Stimulated activated CD8-positive, alpha-beta memory T cell treated with anti-CD3 and anti-CD28 coated beads, Interleukin-2, amount 100 ng/mL, for 1 hour (primary cell): ENCODE measurements at places on chromosomes 12 and 14.

- DNase-seq = no peak
Observed at GRCh38 chr14:104966981-104967385, 11.2 kb downstream of the AHNAK2 start.

GRCh38 chr14:105272623-105273022 is 24.3 kb downstream of the BTBD6 start:
- DNase-seq = no peak

GRCh38 chr14:77421201-77421600 is 2.1 kb downstream of the NOXRED1 start:
- DNase-seq = no peak

DNA sequence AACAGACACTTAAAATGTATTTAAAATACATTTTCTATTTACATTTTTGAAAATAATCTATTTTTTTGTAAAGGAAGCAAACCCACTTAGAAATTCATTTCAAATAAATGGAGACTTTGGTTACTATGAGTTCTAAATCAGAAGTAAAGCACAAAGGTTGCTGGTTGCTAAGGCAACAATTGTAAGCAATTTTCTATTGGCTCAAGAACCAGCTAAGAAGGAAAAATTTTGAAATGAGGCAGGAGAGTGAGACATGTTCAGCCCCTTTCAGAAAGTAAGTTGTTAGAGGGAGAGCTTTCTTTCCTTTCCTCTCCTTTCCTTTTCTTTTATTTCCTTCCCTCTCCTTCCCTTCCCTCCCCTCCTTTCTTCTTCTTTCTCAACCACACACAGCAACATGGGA is 80.7 kb downstream of the PRMT8 start:
- no peak for DNase-seq

GRCh38 chr14:36198378-36198777 is 21.9 kb upstream of the PTCSC3 start:
- DNase-seq = no peak

DNA sequence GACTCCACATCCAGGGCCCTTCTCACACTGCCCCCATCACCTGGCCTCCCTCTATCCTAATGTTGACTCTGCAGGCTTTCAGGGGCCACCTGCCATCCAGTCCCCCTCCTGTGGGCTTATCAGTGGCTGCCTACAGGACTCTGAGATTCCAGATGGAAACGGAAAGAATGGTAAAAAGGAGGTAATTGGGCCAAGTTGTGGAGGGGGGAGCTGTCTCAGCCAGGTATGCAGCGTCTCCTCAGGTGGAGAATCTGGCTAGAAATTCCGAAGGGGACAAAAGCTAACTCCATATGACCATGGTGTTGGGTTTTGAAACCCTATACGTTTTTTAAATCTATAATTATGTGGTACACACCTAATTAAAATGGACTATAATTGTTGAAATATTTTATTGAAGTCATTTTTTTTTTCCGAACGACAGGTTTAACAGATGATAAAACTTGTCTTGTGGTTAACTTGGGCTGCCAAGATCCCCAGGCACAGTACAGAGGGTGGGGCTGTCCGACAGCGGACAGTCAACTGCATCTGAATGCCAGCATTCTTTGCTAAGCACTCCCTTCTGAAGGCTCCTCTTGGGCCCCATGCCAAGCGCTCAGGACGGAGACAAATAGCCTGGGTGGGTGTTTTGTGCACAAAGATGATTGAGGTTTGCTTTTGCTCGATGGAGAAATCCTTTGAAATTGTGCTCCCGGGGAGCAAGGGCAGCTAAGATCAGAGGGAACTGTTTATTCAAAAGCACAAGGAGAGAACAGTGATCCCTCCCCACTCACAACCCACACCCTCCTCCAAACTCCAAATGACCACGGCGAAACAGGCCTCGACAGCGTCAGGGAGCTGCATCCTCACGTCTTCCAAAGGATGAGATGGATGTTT is 365.6 kb downstream of the BCL11B start:
- DNase-seq = no peak

DNA sequence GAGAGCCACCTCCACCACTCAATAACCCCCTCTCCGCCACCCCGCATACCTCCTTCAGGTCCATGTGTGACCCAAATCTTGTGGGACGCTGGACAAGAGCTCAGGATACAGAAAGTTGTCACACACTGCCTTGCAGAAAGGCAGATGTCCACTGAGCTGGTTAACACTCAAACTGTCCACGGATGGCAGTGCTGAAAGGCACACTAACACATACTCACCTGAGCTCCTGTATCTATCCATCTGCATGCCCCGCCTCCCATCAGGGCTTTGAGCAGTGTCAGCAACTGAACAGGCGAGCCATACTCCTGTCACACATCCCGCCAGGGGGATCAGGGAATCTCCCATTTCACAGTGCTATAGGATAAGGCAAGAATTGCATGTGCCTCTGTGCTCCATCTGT is 642.0 kb downstream of the GALC start:
- DNase-seq = no peak

GRCh38 chr14:101022121-101022520 is 118.6 kb upstream of the RTL1 start:
- no peak for DNase-seq

GRCh38 chr14:61184112-61184511 is 97.0 kb downstream of the TMEM30B start:
- DNase-seq = no peak

GRCh38 chr12:59737725-59738463 is 142.1 kb downstream of the SLC16A7 start:
- no peak for DNase-seq

- DNase-seq = no peak
Observed at GRCh38 chr12:2751230-2751629, 43.5 kb upstream of the FKBP4 start.

DNA sequence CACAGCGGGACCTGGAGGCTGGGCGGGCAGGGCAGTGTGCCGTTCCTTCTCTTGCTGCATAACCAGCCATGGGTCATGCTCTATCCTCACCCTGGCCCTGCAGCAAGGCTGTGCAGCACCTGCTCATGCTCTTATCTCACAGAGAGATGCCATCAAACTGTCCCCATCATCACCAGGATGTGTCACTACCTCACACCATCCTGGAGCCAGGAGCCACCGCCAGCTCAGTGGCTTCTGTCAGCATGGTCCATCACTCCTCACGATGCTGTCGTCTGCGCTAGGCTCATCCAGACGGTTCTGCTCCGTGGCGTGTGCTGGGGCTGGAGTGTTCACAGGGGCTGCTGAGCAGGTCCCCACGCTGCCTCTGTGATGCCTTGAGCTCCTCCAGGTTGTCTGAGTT is 77.2 kb upstream of the DYNC1H1 start:
- DNase-seq = no peak

- no peak for DNase-seq
Observed at GRCh38 chr14:50778721-50779483, 52.1 kb downstream of the NIN start.

DNA sequence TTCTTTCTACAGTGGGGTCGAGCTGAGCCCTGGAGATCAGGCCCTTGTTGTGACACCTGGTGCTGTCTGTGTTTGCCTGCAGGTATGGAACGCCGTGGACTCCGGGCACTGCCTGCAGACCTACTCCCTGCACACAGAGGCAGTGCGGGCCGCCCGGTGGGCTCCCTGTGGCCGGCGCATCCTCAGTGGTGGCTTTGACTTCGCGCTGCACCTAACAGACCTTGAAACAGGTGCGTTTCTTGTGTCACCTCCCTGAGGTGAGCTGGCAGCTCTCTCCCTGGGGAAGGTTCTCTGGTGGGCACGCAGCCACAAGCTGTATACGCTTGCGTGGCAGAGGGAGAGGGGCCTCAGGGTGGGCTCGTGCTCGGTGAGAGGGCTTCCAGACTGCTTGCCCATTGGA is 119.3 kb downstream of the BEGAIN start:
- DNase-seq = no peak
